ENCODE measurements at places on chromosomes 7 and 10. TPM values are rescaled to one million over a fixed set of nuclear protein-coding genes. Genes with fewer than 3 reads are reported as not detected.

The MYL10 gene
- polyA plus RNA-seq, result 0.30 TPM

The CRPPA gene
- polyA plus RNA-seq, result 4.5 TPM

The ATRNL1 gene
- 33.2 TPM for polyA plus RNA-seq

The WDR11 gene
- polyA plus RNA-seq, result 94.3 TPM

The PDK4 gene
- polyA plus RNA-seq, result 19.5 TPM

The SLC26A5 gene
- 0.17 TPM for polyA plus RNA-seq

The FEZF1 gene
- polyA plus RNA-seq, result not detected

DNA sequence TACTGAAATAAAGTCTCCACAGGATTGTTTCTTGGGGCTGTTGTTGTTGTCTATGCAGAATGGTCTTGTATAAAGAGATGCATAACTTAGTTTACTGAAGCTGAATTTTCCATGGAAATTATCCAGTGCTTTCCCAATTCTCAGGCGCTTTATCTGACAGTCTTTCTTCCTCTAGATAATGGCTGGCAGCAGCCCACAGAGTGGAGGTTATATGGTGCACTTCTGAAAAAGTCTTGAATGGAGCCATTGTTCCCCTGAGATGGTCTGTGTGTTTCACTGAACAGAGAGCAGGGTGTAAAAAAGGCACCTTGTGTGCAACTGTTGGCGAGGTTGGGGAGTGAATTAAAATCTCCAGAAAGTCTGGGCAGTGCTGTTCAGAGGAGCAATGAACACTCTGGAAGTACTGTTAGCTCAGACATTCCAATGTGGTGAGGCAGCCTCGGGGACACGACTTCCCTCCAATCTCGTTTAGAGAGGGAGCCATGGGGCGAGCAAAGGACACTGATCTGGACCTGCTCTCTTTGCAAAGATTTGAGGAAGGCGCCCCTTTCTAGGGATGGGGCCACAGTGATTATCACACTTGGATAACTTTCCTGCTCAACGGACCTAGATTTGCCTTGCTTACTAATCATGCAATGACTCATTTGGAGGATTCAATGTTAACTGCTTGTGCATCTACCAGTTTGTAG is 2.0 kb upstream of the PLCE1 start:
- DNase-seq, result no peak

- DNase-seq, result no peak
Measured at GRCh38 chr10:15120523-15120922, 23.4 kb downstream of the RPP38 start.

DNA sequence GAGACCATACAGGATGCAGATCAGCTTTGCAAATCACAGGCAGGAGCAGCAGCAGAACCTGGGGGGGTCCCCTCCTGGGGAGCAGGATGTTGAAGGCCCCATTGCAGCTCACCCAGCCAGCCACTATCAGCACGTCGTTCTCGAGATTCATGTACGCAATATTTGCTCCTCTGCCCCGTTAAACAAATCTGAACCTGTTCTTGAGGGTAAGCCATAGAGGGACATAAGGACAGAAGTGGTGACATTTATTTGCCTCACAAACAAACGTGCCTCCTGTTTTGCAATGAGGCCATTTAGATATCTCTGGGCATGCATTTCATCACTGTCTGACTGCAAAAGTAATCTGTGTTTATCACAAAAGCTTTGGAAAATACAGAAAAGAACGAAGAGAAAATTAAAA is 87.3 kb upstream of the BAIAP2L1 start:
- DNase-seq, result no peak

DNA sequence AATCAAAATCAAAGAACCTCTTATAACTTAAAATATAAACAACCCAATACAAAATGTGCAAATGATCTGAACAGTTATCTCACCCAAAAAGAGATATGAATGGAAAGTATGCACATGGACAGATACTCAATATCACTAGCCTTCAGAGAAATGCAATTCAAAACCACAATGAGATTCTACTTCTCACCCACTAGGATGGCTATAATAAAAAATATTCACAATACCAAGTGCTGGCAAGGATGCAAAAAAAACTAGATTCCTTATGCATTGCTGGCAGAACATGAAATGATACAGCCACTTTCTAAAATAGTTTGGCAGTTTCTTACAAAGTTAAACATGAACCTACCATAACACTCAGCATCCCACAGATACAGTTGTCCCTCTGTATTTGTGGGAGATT is 130.1 kb upstream of the LRRN3 start:
- DNase-seq, result no peak

- DNase-seq, result no peak
Measured at GRCh38 chr10:126012485-126012884, 116.1 kb downstream of the FANK1 start.

DNA sequence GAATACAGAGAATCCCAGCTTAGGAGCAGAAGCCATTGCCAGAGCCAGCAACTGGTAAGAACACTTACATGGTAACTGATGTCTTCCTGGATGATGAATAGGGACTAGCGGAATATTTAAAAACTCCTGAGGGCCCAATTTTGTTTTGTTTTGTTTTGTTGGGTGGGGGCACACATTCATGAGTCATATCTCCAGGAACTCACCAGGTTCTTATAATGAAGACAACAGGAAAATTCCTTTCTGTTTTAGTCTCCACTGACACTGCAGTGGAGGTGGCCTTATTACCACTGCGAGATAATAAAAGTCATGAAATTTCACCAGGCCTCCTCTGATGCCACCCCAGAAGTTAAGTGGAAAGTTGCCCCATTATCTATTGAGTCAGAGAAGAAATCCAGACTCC is 6.6 kb upstream of the CUZD1 start:
- DNase-seq, result no peak

DNA sequence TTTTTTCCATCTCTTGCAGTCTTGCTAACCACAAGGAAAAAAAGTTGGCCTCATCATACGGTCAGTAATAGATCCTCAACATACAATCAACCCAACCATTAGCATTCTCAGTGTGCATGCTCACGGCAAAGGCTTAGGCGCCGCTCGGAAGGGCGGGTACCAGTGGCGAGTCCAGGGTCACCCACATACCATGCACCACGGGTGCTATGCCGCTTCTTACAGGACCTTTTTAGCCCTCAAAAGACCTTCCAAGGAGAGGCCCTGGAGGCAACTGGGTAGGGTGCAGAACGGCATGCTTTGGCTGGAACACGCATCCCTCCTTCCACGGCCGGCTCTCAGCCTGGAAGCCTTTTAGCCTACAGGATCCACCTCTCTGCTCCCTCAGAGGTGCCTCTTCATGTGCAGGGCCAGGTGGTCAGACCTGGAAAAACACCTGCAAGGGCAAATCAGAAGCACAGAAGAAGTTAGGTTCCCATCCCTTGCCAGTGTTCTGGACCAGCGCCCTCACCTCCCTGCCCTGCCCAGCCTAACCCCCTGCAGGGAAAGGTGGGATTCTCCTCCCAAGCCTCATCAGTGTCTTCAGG is 5.8 kb downstream of the KLF6 start:
- no peak for DNase-seq

DNA sequence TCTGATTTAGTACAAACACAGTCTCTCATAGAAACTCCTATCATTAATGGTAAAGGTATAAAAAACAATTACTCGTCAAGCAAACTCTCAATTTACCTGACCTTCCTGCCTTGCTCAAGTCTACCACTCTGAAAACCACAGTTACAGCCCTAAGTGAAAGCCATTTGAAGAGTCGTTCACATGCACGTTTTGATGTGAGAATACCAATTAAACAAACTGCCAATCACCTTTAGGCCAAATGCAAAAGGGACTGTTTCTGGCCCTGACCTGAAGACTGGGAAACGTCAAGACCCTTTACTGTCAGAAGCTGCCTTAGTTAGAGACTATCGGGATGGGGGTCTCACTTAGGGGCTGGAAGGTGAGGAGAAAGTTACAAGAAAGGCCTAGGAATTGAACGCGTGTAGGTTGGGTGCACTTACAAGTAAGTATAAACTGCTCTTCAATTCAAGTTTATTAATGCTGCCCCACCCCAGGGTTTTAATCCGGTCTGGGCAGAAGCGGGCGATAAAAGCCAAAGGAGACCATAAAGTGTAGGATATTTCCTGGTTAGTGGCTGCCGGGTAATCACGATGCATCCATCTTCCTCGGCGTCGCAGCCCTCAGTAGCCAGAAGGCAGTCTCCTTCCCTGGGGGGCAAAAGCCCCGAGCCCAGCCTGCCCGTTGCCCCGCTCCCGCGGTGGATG is 935 bp downstream of the TM9SF3 start:
- DNase-seq, result peak; percentile 21

DNA sequence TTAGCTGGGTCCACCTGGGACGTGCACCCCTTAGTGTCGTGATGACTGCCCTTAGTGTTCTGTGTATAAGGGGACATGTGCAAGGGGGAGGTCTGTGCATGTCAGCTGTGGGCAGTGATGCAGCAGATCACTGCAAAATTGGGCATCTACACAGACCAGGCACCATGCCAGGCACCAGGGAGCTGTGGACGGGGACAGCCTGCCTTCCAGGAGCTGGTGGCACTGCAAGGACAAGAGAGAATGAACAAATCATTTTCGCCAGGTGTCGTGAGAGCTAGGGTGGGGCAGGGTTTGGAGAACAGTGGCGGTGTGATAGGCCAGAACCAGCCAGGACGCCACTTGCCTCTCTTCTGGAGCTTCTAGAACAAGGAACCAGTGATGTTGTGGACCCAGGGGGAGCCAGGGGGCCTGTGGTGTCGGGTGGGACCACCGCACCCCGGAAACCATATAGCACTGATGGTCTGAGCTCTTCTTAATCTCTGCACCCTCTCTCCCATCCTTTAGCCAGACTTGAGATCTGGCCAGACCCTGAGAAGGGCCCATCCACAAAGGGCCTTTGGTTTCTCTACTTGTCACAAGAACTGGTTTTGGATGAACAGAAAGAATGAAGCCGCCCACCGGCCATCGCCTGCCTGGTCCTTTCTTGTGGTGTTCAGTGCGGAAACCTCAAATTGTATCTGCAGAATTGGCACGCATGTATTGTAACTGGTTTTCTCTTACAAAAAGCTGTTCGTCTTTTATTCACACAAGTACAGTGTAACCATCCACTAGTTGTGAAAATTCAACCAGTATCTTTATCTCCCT is 30.7 kb downstream of the PRF1 start:
- no peak for DNase-seq

DNA sequence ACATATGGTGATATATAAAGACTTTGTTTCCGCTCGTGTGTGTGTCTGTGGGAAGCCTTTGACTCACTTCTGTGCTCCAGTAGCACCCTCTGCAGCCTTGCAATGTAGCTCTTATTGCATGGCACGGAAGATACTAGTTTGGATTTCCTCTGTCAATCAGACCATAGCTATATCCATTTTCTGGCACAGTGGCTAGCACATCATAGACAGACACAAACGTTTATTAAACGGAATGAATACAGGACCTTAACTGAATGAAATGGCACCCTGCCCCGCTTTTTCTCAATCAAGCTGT is 124.0 kb upstream of the PTPN20 start:
- peak; percentile 11 for DNase-seq

- DNase-seq, result no peak
Measured at GRCh38 chr7:137342828-137343261, 688 bp downstream of the PTN start.

DNA sequence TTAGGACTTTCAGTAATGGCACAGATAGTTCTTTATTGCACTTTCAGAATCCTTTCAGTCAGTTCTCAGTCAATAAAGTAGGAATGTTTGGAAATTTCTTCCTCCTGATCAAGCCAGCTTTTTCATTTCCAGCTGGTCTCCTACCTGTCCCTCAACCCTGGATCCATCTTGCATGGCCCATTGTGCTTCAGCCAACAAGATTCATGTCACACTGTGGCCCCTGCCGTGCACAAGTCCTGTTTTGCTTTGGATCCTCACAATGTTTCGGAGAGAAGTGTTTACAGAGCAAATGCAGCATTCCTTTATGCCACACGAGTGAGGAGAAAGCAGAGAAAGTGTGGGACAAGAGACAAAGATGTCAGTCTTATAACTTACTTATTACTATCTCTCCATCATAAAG is 1694.7 kb upstream of the LRRTM3 start:
- DNase-seq, result no peak

GRCh38 chr10:12388671-12389070 is 39.3 kb downstream of the CAMK1D start:
- DNase-seq, result no peak

DNA sequence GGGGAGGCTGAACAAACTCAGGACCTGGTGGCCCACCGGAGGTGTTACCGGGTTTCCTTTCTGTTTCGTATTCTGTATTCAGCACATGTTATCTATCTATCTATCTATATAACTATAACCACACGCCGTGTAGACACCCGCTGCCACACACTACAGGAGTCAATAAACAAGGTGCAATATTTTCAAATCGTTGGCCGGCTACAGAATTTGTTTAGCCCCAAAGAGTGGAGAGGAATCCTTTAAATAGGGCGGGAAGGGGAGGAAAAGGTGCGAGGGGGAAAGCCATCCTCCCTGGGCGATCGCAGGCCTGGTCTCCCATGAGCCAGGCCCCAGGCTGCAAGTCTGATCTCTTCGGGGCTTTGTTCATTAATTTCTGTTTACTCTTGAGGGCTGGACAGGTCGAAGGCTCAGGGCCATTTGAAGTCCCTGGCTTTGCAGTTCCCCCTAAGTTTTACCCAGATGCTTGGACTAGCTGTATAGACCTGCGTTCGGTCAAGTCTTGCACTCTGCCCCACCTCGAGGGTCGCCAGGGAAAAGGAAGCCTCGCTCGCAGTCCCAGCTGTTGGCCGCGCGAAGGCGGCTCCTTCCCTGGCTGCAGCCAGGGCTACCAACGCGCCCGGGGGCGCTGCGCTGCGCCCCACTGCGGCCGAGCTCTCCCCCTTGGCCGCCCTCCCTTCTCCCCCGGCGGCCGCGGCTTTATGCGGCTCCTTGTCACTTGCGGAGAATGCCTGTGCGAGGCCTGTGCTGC is 3.8 kb downstream of the NKX2-3 start:
- DNase-seq, result no peak

DNA sequence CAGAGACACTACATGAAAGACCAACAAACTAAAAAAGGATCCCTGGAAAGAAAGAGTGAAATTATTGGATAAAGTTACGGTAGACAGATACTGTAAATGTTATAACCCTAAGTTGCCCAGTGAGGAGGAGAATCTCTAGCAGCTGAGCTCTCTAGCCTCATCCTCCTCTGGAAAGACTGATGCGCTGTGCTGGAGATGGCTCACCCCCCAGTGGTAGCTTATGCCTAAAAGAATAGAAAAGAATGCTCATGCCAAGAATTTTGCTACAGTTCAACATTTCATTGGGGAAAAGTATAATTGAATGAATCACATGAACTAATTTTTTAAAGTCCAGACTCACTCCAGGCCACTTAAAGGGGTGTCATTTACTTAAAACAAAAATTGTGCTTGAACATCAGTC is 50.8 kb upstream of the RNF32 start:
- DNase-seq, result no peak

- no peak for DNase-seq
Measured at GRCh38 chr7:5599543-5600200, 176.0 kb upstream of the TNRC18 start.

DNA sequence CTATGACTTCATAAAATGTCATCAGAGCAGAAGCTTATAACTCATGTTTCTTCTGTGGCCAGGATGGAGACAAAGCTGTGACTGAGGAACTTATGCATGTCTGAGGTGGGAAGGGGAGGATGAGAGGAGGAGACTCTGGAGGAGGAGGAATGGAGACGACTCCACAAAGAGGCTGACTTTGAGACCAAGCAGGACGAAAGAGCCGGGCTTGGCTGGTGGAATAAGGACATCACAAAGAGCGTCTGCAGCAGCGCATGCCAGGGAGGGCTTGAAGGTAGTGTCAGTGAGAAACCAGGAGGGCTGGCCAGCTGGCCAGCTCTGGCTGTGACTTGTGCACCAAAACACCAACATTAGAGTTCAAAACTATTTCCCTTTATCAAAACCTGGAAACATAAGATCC is 6.1 kb upstream of the GDF2 start:
- DNase-seq, result no peak

- no peak for DNase-seq
Measured at GRCh38 chr7:146175716-146176115, 59.1 kb downstream of the CNTNAP2 start.

- no peak for DNase-seq
Measured at GRCh38 chr10:53025172-53025711, 252.7 kb upstream of the MBL2 start.
